PC-3 (cell line): ENCODE measurements at places on chromosomes 6 and 20. TPM values are rescaled to one million over a fixed set of nuclear protein-coding genes. Genes with fewer than 3 reads are reported as not detected.

GRCh38 chr6:121847806-121848522, 412.5 kb downstream of the GJA1 start:
- H3K27ac ChIP-seq: no peak overlapping the region
- no peak overlapping the region for H3K4me3 ChIP-seq
- no peaks in the 10 kb centered on the region for H3K4me1 ChIP-seq
- no peaks in the 10 kb centered on the region for H3K27me3 ChIP-seq

TXLNB gene
- 0.22 TPM in 1 of 2 replicates, not detected in the other for total RNA-seq

PPP1R3G gene
- total RNA-seq: 2.8 and 3.2 TPM in 2 replicates

DNA sequence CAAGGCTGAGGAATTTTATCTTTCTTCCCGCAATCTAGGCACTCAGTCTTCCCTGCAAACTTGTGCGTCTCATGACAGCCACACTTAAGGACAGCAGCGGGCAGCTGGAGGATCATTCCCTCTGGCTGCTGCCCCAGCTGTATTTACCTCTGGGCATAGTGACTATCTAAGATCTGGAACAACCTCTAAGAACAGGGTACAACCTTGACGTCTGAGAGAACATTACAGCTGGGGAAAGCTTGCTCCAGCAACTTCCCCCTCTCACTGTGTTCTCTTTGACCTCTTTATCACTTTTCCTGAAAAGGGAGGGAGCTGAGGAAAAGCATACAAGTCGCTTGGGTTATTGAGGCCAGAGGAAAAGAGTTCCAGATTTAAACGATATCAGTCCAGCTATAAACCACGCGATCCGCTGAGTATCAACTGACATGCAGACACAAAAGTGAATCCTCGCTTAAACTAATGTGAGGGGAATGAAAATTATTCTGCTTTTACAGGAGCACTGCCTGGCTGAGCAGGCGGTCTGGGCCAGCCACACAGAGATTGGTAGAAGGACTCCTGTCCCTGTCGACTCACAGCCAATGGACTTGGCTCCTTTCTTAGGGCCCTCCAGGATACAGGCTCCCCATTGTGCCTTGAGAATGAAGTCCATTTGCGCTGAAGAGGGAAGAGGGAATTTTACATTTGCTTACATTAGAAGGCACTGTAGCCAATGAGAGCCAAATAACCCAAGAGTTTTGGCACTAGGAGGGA, 153.3 kb downstream of the QRSL1 start:
- no peaks in the 10 kb centered on the region for H3K36me3 ChIP-seq
- H3K4me3 ChIP-seq: no peak overlapping the region
- no peak for DNase-seq
- peaks cover 17% of the 10 kb centered on the region for H3K4me1 ChIP-seq
- H3K27ac ChIP-seq: peak overlapping the region; percentile 55

GRCh38 chr6:150666071-150666470, 66.4 kb downstream of the PLEKHG1 start:
- H3K27ac ChIP-seq: no peak overlapping the region
- DNase-seq: no peak
- no peaks in the 10 kb centered on the region for H3K36me3 ChIP-seq
- H3K4me1 ChIP-seq: peaks cover 6% of the 10 kb centered on the region; the same call in 1 of the 2 replicates
- H3K4me3 ChIP-seq: no peak overlapping the region

FAM217A gene
- not detected in 2 replicates for total RNA-seq

GRCh38 chr6:167721291-167721690, 105.4 kb upstream of the AFDN start:
- DNase-seq: no peak
- H3K4me3 ChIP-seq: no peak overlapping the region
- no peaks in the 10 kb centered on the region for H3K4me1 ChIP-seq

GRCh38 chr20:41314386-41314785, 3.1 kb downstream of the ZHX3 start:
- H3K36me3 ChIP-seq: 0 out of 2 replicates have a peak, but pooled peaks cover 6% of the 10 kb centered on the region
- H3K27me3 ChIP-seq: no peaks in the 10 kb centered on the region
- no peak overlapping the region for H3K27ac ChIP-seq
- H3K4me1 ChIP-seq: peaks cover 23% of the 10 kb centered on the region

DNA sequence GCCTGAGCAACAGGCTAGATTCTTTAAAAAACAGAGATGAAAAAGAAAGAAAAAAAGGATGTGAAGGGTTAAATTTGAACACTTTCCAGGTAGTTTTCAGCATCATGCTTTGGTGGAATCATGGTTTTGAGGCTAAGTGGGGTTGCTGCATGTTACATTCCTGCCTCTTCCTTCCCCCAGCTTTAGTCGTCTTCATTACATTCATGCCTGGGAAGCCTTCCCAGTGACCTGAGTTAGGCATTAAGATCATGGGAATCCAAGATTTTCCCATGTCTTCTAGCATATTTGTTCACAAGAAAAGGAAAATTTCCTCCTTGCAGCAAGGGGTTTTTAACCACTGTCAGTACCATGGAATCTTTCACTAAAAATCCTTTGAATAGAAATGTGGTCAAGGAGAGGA, 12.0 kb downstream of the TPX2 start:
- H3K4me3 ChIP-seq: no peak overlapping the region
- peaks cover 39% of the 10 kb centered on the region for H3K36me3 ChIP-seq
- no peak overlapping the region for H3K27ac ChIP-seq
- H3K27me3 ChIP-seq: no peaks in the 10 kb centered on the region

- no peaks in the 10 kb centered on the region for H3K36me3 ChIP-seq
- H3K4me1 ChIP-seq: peaks cover 11% of the 10 kb centered on the region
- H3K27me3 ChIP-seq: no peaks in the 10 kb centered on the region
- H3K4me3 ChIP-seq: no peak overlapping the region
Measured at GRCh38 chr6:130671577-130671976, 155.6 kb upstream of the SMLR1 start.

GRCh38 chr20:30812739-30813411, 444.6 kb upstream of the DEFB115 start:
- H3K27ac ChIP-seq: no peak overlapping the region
- H3K27me3 ChIP-seq: peaks cover 8% of the 10 kb centered on the region; the same call in 1 of the 2 replicates
- H3K4me1 ChIP-seq: no peaks in the 10 kb centered on the region
- no peak for DNase-seq
- no peaks in the 10 kb centered on the region for H3K36me3 ChIP-seq

GRCh38 chr6:144140867-144141266, 9.4 kb upstream of the STX11 start:
- no peaks in the 10 kb centered on the region for H3K4me1 ChIP-seq
- no peak overlapping the region for H3K4me3 ChIP-seq
- DNase-seq: no peak
- no peaks in the 10 kb centered on the region for H3K27me3 ChIP-seq
